ENCODE measurements at places on chromosomes 5 and 9.

- DNase-seq, result no peak
These were observed 73.3 kb downstream of the SH3TC2 start for GRCh38 chr5:148989567-148989966.

DNA sequence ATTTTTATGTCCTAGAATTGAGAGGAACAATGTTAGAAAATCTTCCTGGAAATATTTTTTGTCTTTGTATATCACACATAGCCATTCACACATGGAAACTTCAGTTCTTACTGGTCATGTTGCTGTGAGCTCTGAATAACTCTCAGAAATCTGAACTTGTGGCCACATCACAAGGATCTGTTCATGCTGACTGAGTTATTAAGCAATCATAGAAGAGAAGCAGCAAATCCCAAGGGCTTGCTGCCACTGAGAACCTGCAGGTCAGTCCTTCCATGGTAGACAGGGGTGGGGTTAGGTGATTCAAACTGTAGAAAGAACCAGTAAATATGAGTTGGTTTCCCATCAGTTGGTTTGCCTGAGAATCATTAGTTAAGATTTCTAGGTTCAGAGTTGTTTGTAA is 27.6 kb downstream of the SGCD start:
- DNase-seq, result no peak

GRCh38 chr5:75277463-75277862 is 40.8 kb upstream of the ANKRD31 start:
- no peak for DNase-seq

- no peak for DNase-seq
These were observed 126.7 kb upstream of the SLC27A6 start for GRCh38 chr5:128838623-128839022.

GRCh38 chr9:6495466-6495865 is 82.5 kb downstream of the UHRF2 start:
- DNase-seq, result no peak

DNA sequence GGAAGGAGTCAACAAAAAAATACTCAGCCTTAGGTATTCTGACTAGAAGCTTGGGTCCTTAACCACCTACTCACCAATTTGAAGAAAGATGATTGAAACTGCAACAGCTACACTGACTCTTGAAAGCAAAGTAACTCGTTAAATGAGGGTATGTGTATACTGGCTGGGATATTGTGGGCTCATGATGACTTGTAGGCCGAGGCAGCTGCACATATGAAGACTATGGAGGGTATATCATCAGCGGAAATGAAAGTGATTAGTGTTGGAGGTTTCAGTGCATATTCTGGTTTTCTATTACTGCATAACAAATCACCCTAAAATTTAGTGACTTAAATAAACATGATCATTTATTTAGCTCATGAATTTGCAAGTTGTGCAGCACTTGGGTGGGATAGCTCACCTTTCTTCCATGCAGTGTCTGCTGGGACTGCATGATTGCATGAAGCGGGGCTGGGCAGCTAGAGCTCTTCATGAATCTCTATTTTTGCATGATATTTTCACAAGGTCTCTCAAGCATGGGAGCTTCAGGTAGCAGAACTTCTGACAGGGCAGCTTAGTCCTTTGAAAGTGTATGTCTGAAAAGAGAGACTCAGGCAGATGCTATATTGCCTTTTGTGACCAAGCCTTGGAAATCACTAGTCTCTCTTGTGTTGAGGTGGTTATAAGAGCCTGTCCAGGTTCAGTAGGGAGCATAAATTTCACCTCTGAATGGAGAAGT is 96.1 kb upstream of the CDKN2B start:
- no peak for DNase-seq

DNA sequence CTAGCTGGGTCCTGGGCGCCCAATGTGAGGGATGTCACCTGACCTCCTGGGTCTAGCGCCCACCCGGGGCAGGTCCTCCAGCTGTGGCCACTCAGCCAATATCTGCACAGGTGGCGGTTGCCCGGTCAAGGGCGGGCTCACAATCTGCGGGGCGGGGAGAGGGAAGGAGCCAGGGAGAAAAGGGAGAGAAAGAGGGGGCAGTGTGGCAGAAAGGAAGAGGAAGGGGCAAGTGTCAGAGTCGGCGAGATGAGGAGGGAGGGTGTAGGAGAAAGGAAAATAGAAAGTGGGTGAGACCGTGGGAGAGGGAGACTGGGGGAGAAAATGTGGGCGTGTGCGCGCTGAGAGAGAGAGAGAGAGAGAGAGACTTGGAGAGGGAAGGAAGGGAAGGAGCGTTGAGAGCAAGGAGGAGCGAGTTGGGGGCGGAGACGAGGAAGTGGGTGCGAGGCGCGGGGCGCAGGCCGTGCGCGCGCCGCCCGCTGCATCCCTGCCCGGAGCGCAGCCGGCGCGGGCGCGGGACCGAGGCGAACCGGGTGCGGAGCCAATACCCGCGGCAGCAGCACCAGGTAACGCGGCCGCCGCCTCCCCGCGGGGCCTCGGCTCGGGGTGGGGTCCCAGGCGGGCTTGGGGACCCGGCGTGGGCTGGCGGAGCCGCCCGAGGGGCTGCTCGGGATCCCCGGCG is at the start of gene HRH2:
TSS of gene HRH2 (plus strand) at position 479 of the 679 bp plus-strand sequence. CDS start 25,163 bp downstream, outside the sequence.
- peak; percentile 50 for DNase-seq

DNA sequence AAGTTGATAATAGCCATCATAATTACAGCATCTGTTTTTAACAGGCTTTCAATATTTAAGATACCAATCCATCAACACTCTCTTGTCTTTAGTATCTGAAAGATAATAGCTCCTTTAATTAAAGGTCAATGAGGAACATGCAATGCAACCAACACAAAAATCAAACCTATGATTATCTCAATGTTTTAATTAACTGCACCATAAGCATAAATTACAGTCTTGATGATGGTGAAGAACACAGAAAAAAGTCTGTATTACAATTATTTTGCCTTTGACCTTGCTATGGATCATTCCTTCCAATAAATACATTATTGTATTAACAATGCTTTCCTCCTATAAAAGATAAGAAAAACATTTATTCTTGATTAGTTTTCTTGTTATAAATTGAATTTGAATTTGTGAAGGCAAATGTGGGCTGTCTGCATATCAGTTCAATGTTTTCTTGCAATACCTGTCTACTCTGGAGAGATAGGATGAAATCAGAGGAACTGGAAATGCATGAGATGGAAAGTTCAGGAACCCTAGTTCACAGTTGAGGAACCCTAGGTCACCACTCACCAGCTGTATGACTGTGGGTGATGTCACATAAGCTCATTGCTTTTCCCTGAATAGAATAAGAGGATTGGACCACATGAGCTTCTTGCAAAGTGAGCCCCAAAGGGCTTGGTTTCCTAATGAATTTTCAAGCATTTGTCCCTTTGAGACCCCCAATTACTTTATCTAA is 58.5 kb upstream of the ANXA1 start:
- no peak for DNase-seq

DNA sequence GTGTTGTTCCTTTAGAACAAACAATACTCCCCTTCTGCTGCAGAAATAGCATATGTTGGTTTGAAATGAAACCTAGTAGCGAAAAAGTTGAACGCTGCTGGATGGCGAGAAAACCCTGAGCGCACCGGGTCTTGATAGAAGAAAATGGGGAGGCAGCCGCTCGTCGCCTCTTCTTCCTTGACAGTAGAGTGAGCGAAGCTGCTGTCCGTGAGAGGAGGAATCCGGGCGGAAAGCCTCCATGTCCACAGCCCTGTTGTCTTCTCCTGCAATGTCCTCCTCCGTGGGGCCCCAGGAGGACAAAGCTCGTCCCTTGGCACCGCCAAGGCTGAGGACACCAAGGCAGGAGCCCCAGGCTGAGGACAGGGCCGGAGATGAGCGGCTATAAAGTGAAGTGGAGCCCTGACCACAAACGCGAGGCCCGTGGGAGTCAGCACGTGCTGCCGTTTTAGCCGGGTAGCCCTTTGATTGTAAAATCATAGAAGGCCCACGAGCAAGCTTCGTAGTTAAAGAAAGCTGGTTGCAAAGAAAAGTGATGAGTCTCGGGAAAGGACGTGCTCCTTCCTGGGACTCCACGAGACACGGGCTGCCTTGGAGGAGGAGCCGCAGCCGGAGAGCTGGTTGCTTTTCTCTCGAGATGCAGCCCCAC is 35.6 kb downstream of the MRPL36 start:
- no peak for DNase-seq

DNA sequence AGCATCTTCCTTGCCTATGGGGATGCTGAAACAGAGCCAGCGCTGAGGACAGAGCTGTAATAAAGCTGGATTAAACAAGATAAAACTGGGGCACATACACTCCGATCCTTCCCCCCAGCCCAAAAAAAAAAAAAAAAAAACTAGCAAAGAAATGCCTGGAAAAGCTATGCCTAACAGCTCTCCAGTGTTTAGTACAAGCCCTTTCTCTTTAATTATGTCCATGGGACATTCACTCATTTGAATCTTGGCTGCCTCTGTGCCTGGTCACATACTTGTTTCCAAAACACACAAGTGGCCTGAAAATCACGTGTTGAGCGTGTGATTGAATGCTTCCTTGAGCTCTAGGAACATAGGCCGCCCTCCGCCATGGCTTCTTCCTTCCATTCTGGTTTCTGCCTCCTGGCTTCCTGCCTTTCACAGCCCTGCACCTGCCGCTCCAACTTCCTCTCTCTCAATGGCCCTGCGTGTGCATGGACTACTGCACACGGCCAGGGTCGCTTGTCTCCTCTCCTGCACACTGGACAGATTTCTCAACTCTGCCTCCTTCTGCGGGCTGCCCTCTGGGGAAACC is 111.0 kb upstream of the RETREG1 start:
- no peak for DNase-seq

- no peak for DNase-seq
These were observed 20.9 kb downstream of the KLHL3 start for GRCh38 chr5:137714946-137715345.

- DNase-seq, result no peak
These were observed 92.0 kb downstream of the MVB12B start for GRCh38 chr9:126418608-126419007.

GRCh38 chr5:30194595-30194994 is 998.9 kb upstream of the CDH6 start:
- no peak for DNase-seq

DNA sequence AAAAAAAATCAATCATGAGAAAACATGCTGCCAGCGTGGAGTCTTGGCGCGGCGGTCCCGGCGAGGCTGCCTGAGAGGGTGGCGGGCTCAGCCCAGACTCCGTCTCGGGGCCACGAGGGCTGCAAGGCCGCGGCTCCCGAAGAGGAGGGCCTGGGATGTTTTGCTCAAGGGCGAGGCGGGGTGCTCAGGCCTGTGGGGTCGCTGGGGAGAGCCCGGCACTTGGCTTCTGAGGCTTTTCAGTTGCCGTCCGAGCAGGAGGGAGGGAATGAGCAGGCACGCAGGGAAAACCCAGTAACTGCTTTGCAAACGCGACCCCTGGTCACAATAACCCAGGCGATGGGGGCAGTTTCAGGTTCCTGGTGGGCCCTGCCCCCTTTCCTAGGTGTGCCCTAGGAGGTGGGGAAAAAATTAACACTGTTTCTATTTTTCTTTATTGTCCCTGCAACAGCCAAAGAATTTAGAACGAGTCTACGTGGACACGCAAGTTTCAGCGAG is 3.2 kb upstream of the IRX2 start:
- peak; percentile 54 for DNase-seq

GRCh38 chr5:643811-644271 is 31.7 kb downstream of the CEP72 start:
- no peak for DNase-seq

GRCh38 chr9:37406603-37407401 is 15.7 kb upstream of the GRHPR start:
- no peak for DNase-seq

- no peak for DNase-seq
These were observed 295.1 kb downstream of the TLE1 start for GRCh38 chr9:81393985-81394811.

- DNase-seq, result no peak
These were observed 11.2 kb upstream of the SETX start for GRCh38 chr9:132365986-132366385.

- no peak for DNase-seq
These were observed 137.5 kb downstream of the CPLANE1 start for GRCh38 chr5:37111426-37112382.

GRCh38 chr9:86329649-86330048 is 24.6 kb downstream of the TUT7 start:
- DNase-seq, result no peak

DNA sequence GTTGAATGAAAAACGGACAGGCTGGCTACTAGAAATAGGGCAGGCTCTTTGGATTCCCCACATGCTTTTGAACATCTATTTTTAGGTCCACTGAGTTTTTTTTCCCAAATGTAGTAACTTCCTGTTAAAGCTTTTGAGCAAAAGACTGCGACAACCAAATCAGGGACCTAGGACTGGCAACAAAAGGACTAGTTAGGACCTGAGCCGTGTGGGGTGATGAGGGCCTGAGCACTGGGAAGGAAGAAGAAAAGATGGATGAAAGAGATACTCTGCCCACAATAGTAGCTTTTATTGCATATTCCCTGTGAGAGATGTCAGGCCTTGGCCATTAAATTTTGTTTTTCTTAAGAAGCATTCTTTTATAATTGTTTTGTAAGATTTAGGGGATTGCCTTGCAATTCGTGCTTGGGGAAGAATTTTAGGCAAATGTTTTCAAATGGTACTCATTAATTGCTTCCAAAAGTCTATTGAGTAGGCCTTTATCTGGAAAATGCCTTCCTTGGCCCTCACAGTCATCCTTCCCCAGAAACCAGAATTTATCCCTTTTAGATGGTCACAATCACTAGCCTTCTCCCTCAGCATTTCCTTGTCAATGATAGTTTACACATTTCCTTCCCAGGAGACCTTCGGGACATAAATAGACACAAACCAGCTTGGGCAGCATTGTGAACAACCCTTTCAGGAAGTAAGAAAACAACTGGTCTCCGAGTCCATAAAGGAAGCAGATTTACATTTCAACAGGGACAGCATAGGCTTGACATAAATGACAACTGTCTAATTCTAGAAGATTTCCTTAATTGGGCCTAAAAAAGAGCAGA is 166.5 kb downstream of the RMI1 start:
- no peak for DNase-seq

DNA sequence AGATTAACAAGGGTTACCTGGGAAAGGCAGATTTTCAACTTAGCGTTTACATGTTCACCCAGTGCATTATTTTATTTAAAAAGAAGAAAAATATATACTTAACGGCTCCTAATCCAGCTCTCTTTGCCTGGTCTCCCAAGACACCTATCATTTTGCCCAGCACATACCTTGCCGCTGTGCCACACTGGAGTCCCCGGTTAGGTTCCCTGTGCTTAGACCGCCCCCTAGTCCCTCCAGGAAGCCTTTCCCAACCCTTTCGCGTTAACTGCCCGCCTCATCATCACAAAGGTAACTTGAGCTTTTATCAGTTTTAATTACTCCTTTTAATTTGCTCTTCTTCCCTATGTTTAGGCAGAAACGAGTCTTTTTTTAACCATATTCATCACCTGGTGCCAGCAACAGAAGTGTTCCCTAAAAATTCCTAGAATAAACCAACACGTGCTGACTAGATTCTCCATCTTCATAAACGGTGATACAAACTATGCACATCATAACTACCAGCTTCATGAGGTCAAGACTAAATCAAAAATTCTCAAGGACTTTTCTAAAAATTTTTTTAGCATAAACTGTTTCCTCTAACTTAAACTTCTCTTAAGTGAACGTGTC is 19.7 kb downstream of the DNAJA1 start:
- DNase-seq, result peak; percentile 38

- DNase-seq, result no peak
These were observed 127.1 kb downstream of the RNF180 start for GRCh38 chr5:64292611-64293215.

- DNase-seq, result peak; percentile 4
These were observed 149.3 kb upstream of the PPP1R26 start for GRCh38 chr9:135330307-135330631.

GRCh38 chr9:121055642-121056143 is 5.6 kb upstream of the C5 start:
- peak; percentile 66 for DNase-seq

GRCh38 chr5:154962494-154962893 is 21.6 kb downstream of the MRPL22 start:
- DNase-seq, result no peak

- DNase-seq, result no peak
These were observed 20.9 kb downstream of the CSF2 start for GRCh38 chr5:132094393-132095076.
